ENCODE measurements at places on chromosomes 1 and 21.

DNA sequence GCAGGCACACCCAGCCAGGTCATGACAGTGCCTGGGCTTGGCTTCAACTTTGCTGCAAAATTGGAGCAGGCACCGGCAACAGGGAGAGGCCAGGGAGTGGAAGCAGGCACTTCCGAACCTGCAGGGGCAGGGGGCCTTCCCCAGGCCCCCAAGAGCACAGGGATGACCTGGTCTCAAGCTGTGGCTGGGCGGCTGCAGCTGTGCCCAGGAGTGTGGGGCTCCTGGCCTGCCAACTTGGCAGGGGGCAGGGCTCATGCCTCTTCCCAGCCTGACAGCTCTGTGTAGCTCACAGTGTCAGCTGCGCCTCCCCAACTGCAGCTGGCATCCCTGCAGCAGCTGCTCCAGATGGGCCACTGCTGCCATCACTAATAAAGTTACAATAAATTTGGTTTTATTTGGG lies 51.5 kb upstream of the SCYL3 start:
- no peak overlapping the region for H3K4me3 ChIP-seq
- no peaks in the 10 kb centered on the region for H3K4me1 ChIP-seq
- H3K36me3 ChIP-seq, result 0 out of 2 replicates have a peak, but pooled peaks cover 2% of the 10 kb centered on the region
- H3K27ac ChIP-seq, result no peak overlapping the region
- no peaks in the 10 kb centered on the region for H3K27me3 ChIP-seq

- H3K4me3 ChIP-seq, result no peak overlapping the region
- H3K27ac ChIP-seq, result no peak overlapping the region
- peaks cover 15% of the 10 kb centered on the region for H3K36me3 ChIP-seq
- H3K27me3 ChIP-seq, result no peaks in the 10 kb centered on the region
- H3K4me1 ChIP-seq, result 0 out of 2 replicates have a peak, but pooled peaks cover 4% of the 10 kb centered on the region
- no peak for DNase-seq
Measured at GRCh38 chr1:89932598-89933364, 62.1 kb upstream of the ZNF326 start.

DNA sequence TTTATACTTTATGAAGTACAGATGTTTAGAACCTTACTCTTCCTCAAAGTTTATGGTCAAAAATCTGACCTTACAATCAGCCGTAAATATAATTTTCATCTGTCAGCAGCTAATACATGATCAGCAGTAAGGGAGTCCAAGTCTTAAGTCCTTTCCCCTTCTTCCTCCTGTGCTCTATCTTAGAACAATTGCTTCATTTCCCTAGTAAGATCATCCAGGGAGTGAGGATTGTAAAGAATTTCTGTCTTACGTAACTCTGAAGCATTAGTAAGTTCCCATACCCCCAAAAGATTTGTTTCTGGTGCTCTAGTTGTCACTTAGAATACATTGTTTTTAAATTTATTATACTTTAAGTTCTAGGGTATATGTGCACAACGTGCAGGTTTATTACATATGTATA lies 2.1 kb downstream of the SETDB1 start:
- no peak overlapping the region for H3K4me3 ChIP-seq
- no peaks in the 10 kb centered on the region for H3K27me3 ChIP-seq
- no peak for DNase-seq
- no peak overlapping the region for H3K27ac ChIP-seq
- H3K36me3 ChIP-seq, result peaks cover 4% of the 10 kb centered on the region

GRCh38 chr1:244106837-244107493 lies 55.9 kb downstream of the ZBTB18 start:
- H3K27ac ChIP-seq, result no peak overlapping the region
- peaks cover 2% of the 10 kb centered on the region for H3K27me3 ChIP-seq
- no peak for DNase-seq
- H3K36me3 ChIP-seq, result no peaks in the 10 kb centered on the region

DNA sequence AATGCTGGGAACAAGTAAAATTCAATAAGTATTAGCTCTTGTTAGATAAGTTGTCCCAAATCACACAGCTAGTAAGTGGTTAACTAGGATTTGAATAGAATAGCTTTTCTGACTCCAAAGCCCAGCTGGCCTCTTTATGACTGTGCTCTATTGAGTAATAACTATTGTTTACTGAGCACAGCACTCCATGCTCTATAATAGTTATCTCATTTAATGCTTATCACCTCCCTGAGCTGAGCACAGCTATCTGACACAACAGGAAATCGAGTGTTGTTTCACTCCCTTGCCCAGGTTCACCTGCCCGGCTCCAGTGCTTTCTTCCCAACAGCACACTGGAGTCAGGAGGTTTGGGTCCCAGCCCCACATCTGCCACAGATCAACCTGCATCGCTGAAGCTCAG lies 38.8 kb upstream of the STMN1 start:
- no peak for DNase-seq
- H3K27ac ChIP-seq, result no peak overlapping the region
- no peak overlapping the region for H3K4me3 ChIP-seq
- H3K27me3 ChIP-seq, result no peaks in the 10 kb centered on the region
- H3K4me1 ChIP-seq, result no peaks in the 10 kb centered on the region

- H3K36me3 ChIP-seq, result no peaks in the 10 kb centered on the region
- H3K4me3 ChIP-seq, result no peak overlapping the region
- H3K27me3 ChIP-seq, result no peaks in the 10 kb centered on the region
Measured at GRCh38 chr1:170168265-170168664, 22.5 kb downstream of the NTMT2 start.
